ENCODE measurements at places on chromosomes 12 and 14. TPM values are rescaled to one million over a fixed set of nuclear protein-coding genes. Genes with fewer than 3 reads are reported as not detected.

DNA sequence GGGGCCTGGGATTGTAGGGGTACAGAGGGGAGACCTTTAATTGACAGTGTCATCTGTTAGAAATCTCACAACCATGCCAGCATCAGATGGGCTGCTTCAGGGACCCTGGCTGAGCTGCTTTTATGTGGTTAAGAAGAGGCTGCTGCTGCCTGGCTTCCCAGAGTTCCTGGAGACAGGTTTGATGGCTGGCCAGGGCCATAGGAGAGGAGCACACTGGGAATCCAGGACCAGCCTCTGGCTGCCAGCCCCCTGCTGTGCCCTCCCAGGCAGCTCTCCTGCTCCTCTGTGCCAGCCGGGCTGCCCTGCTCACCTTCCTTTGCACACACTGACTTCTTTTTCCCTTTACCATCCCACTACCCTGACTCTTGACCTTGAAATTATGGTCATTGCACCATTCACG, 507 bp upstream of the KRT73 start:
- no peak for DNase-seq

DNA sequence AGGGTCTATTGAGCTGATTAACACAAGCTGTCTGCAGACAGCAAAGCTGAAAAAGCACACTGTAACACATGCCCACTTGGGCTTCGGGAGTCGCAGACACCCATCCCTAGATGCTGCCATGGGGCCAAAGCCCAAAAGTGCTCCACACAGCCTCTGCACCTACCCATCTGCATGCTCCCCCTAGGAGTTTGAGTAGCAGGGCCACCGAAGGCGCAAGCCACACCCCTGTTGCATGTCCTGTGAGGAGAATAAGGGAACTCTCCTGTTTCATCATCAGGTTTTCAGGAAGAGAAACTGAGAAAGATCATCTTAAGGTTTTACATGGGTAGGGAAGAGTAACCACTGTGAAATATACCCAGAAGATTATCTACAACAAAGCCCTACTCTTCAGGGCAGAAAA, 5.6 kb upstream of the ST8SIA1 start:
- peak; percentile 70 for DNase-seq

DNA sequence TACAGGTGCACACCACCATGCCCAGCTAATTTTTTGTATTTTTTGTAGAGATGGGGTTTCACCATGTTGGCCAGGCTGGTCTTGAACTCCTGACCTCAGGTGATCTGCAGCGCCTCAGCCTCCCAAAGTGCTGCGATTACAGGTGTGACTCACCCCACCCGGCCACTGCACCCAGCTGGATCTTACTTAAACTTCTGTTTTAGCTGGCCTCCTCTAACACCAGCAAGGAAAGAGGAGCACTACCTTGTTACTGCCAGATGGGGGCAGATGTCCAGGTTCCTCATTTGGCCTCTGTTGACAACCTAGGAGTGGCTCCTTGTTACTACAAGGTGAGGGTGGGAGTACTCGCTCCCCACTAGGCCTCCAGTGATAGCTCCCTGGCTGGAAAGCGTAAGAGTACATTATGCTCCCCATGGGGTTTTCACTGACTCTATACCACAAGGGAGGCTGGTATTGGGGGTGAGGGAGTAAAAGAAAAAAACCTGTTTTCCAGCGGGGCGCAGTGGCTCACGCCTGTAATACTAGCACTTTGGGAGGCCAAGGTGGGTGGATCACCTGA, 13.2 kb upstream of the ARF6 start:
- DNase-seq: no peak

DNA sequence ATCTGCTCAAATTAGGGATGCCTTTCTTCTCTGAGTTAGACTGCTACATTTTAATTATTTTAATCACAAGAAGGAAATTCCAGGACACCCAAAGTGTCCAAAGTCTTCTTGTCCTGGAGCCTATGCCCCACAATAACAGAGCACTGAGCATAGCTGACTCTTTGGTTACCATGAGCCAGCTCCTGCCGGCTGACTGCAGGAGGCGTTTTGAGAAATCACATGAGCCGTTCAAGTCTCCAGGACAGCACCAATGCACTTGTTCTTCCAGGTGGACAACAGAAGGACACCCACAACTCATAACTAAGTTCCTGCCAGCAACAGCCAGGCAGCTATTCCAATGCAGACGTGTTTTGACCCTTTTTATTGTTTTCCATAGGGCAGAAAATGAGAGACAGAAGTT, 46.0 kb upstream of the SRSF5 start:
- DNase-seq: no peak

GRCh38 chr14:106491851-106492250, 965.5 kb downstream of the TMEM121 start:
- DNase-seq: no peak

DNA sequence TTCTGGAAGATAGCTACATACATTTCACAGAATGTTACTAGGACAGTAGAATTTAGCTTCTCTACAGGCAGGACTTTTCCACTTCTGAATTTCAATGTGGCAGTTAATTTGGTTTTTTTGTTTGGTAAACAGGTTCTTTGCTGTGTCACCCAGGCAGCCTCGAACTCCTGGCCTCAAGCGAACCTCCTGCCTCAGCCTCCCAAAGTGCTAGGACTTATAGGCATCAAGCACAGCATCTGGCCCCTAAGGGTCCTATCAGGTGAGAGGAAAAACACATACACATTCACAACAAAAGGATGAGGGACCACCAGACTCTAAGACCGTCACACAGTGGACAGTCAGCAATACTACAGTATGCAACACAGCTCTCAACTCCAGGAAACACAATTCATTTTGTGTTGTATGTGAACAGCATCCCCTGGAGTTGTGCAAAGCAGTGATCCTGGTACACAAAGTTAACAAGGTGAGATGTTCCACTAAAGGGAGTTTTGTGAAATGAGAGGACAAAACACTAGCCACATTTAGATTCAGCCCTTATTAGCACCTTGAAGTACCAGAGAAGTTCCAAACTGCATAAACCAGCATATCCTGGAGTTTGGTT, 6.9 kb downstream of the ATP2B1 start:
- no peak for DNase-seq

GRCh38 chr14:57362361-57362760, 28.0 kb upstream of the NAA30 start:
- DNase-seq: no peak

- DNase-seq: no peak
These were observed 337.9 kb upstream of the NOVA1 start for GRCh38 chr14:26935733-26936132.

GRCh38 chr12:79938843-79939242, 3.9 kb upstream of the PPP1R12A start:
- DNase-seq: no peak

- DNase-seq: no peak
These were observed 161.5 kb upstream of the VASH1 start for GRCh38 chr14:76599559-76600287.

DNA sequence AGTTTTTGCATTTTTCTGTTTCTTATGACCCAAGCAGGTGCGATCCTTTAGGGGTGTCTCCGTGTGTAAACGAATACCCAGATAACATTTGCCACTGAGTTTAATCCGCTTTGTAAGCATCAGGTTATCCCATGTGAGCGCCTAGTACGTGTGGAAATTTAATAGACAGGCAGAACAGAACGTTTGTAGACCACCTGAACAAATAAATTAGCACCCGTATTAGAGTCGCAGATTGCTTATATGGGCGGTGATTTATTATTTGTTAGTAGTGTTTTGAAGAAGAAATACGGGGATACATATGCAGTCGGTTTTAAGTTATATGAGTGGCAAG, 325 bp downstream of the C12orf60 start:
- no peak for DNase-seq

DNA sequence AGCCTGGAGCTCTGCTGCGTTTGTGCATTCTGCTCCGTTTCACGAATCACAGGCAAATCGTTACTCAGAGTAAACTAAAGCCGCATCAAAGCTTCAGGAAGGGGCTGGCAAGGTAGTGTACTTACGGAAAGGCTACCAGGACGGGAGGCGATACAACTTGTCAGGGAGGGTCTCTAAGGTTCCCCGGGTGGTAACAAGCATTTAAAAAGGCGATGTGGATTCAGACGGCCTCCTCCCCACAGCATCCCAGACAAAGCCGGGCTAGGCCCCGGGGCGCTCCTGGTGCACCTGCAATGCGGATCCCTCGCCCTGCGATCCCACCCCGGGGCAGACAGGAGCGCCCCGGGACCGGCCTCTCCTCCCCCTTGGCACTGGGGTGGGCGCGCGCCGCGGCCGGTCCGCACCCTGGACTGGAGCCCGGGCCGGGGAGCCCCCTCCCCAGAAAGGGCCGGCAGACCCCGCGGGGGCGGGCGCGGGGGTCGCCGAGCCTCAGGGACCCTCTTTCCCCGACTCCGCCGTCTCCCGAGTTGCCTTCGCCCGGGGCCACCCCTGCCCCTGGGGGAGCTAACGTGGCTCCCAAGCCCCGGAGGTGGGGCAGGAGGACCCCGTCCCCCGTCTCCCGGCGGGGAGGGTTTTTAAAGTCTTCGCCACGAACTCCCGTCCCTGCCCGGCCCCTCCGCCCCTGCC, 718 bp downstream of the CCDC92 start:
- peak; percentile 77 for DNase-seq

Gene KERA
- total RNA-seq: not detected

Gene SLC4A8
- 2.5 TPM for total RNA-seq

Gene DENND5B
- 7.5 TPM for total RNA-seq

Gene CMA1
- total RNA-seq: 1.4 TPM

Gene KRT6C
- not detected for total RNA-seq

Gene KCNC2
- not detected for total RNA-seq

Gene SLC5A8
- 2.8 TPM for total RNA-seq

Gene TMEM63C
- total RNA-seq: 0.06 TPM

All from upper lobe of right lung (tissue), 1 donor.